ENCODE measurements at places on chromosomes 12 and 14. TPM values are rescaled to one million over a fixed set of nuclear protein-coding genes. Genes with fewer than 3 reads are reported as not detected.

GRCh38 chr14:64910847-64911495, 3.3 kb upstream of the CHURC1 start:
- no peak for DNase-seq

- no peak for DNase-seq
Observed at GRCh38 chr14:33307691-33308251, 369.1 kb downstream of the NPAS3 start.

DNA sequence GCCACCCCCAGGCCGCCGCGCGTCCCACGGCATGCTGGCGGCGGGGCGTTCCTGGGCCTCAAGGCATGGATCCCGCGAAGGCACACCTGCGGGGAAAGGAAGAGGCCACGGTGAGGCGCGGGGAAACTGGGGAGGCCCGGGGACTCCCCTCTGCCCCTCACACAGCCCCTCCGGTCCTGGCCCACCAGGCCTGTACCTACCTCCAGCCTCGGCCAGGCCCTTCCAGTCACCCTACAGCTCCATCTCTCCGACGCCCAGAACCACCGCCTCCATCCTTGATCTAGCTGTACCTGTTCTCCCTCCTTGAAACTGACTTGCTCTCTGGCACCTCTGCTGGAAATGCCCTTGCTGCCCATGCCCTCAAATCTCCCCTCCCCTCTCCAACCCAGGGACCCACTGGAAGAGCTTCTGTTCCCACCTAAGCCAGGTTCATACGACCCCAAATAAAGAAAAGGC, 1.7 kb downstream of the ANKRD9 start:
- peak; percentile 43 for DNase-seq

GRCh38 chr12:26878661-26879119, 45.7 kb upstream of the ITPR2 start:
- DNase-seq, result peak; percentile 69

- DNase-seq, result no peak
Observed at GRCh38 chr12:46218322-46219095, 50.3 kb downstream of the SLC38A1 start.

- no peak for DNase-seq
Observed at GRCh38 chr12:1197264-1198018, 206.4 kb downstream of the ERC1 start.

DNA sequence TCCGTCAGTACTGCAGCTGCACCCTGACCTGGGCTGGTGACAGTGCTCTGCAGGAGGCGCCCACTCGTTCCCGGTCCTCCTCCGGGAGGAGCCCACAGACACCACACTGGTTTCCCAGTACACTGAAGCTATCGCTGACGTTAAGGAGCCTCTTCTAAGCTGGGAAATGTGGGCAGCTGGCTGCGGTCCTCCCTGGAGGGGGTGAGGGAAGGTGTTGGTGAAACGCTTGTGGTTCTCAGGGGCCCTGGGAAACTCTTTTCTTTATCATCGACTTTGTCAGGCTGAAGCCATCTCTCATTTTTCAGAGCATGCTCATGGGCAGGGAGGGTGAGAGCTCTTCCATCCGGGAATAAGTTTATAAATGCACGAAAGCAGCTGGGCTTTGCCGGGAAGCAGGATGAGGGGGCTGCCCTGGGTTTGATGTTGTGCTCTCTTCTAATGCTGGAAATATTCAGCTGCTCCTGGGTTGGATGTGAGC, 176.0 kb downstream of the CHST11 start:
- DNase-seq, result no peak

The CSAD gene
- 56.3 TPM for total RNA-seq

The TMPRSS12 gene
- not detected for total RNA-seq

The RIMKLB gene
- 54.2 TPM for total RNA-seq

The TAC3 gene
- total RNA-seq, result not detected

The RFX4 gene
- total RNA-seq, result not detected

The VIPAS39 gene
- 25.9 TPM for total RNA-seq

The KERA gene
- total RNA-seq, result not detected

The YAF2 gene
- total RNA-seq, result 41.9 TPM

All from B cell (primary cell).